Kidney (tissue), 22 donors: ENCODE measurements at places on chromosomes 6 and 20. TPM values are rescaled to one million over a fixed set of nuclear protein-coding genes. Genes with fewer than 3 reads are reported as not detected.

GRCh38 chr6:105107207-105107606 lies 72.6 kb downstream of the POPDC3 start:
- DNase-seq, result no peak

Gene LIN28B
- not detected for polyA plus RNA-seq

Gene CTCFL
- polyA plus RNA-seq, result not detected

- DNase-seq, result peak; percentile 46
Measured at GRCh38 chr20:59042151-59042795, at the start of gene PRELID3B. TSS of gene PRELID3B (minus strand) at chr20:59042786. CDS start at chr20:59042730, 56 bp downstream.

Gene SIRPD
- not detected for polyA plus RNA-seq

- no peak for DNase-seq
Measured at GRCh38 chr20:10951216-10951615, 277.4 kb upstream of the JAG1 start.

Gene TMEM74B
- polyA plus RNA-seq, result 1.6 TPM

Gene CDH4
- polyA plus RNA-seq, result not detected

Gene ULBP3
- polyA plus RNA-seq, result 0.71 TPM

Gene BFSP1
- polyA plus RNA-seq, result 2.1 TPM

DNA sequence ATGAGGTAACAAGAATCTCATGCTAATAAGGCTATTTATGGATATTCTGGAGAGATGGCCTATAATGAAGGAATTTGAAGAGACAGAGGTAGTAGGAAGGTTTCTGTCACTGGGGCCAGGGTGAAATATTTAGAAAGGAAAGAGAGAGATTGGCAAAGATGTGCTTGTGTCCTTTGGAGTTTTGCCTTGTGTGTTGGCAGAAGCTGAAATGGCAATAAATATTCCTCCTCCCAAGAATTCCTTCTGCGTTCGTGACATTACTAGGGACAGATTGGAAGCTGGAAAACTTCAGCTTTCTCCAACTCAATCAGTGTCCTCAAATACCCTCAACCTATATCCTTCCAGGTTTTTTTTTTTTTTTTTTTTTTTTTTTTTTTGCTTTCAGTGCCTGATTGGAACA lies 6.3 kb downstream of the SAMD5 start:
- no peak for DNase-seq

DNA sequence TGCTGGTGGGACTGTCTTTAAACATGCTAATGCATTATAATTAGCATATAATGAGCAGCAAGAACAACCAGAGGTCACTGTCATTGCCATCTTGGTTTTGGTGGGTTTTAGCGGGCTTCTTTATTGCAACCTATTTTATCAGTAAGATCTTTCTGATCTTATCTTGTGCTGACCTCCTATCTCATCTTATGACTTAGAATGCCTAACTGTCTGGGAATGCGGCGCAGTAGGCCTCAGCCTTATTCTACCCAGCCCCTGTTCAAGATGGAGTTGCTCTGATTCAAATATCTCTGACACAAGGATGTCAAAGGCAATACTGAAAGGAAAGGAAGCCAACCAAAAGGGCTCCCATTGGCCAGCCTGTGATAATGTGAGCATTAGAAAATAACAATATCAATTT lies 29.8 kb upstream of the SEC63 start:
- DNase-seq, result no peak

GRCh38 chr6:113172531-113172966 lies 684.6 kb upstream of the MARCKS start:
- no peak for DNase-seq

DNA sequence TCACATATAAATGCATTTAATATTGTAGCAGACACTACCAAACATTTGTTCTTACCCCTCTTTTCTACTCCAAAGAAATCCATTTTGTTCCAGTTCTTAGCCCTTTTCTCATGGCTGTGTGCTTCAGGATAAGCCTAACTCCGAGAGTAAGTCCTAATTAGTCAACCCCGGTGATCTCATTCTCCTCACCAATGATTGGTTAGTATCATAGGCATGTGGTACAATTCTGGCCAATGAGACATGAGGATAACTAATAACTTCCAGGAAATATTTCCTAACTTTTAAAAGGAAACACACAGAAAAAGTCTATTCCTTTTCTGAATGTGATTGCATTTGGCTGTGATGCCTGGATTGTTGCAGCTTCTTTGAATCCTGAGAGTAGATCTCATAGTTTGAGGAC lies 116.0 kb downstream of the GPR63 start:
- no peak for DNase-seq

GRCh38 chr6:118652051-118652615 lies 742 bp upstream of the CEP85L start:
- no peak for DNase-seq

GRCh38 chr6:34056305-34057108 lies 89.4 kb downstream of the GRM4 start:
- peak; percentile 93 for DNase-seq

Gene OR2H2
- polyA plus RNA-seq, result not detected

- no peak for DNase-seq
Measured at GRCh38 chr6:150659046-150659763, 59.5 kb downstream of the PLEKHG1 start.

DNA sequence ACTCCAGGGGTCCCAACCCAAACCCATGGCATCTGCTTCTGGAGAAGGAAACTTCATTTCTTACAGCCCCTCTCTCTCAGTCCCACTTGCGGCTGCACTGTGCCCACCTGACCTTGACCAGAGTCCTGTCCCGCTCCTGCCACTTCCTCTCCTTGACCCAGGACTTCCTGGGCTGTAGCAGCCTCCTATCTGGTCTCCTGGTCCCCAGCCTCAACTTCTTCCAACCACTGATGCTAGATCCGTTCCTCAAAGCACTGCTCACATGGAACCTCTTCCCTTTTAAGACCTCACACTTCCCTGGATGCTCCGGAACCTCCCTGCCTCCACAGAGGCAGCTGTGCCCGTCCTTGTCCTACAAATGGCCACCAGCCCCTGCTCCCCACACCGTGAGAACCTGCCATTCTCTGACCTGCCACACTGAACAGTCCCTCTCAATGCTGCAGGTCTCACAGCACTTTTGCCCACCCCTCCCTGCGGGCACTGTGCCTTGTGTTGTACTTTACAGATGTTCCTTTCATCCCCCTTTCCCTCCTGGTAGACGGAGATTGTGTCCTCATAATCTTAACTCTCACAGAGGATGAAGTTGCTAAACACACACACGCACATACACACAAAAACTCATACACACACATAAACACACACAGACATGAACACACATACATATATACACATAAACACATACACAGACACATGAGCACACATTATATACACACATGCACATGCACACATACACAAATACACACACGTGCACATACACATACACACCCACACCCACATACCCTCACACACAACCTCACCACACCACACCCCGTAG lies 59.6 kb upstream of the NXT1 start:
- peak; percentile 22 for DNase-seq

DNA sequence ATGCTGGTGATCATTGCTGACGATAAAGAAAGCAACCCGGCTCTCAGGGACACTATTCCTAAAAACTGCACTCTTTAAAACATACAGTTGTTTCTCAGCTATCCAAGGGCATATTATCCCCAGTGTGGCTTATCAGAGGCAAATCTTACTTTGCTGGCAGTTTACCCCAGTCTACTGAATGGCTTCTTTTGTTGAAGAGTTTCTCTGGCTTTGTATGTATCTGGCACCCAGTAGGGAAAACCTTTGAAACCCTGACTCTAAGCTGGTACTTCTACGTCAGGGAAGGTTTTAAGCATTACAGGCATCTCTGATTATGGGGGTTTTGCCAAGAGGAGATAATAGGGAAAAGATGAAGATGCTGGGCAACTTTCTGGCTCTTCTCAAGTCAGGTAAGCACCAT lies 637.6 kb upstream of the CHD6 start:
- DNase-seq, result no peak

GRCh38 chr6:89675949-89676748 lies 37.6 kb upstream of the LYRM2 start:
- no peak for DNase-seq

Gene SLC22A7
- polyA plus RNA-seq, result 34.8 TPM

Gene MRPS26
- 109 TPM for polyA plus RNA-seq

GRCh38 chr6:33375143-33375671 lies 16.4 kb upstream of the KIFC1 start:
- no peak for DNase-seq
